ENCODE measurements at places on chromosomes 1 and 21. TPM values are rescaled to one million over a fixed set of nuclear protein-coding genes. Genes with fewer than 3 reads are reported as not detected.

DNA sequence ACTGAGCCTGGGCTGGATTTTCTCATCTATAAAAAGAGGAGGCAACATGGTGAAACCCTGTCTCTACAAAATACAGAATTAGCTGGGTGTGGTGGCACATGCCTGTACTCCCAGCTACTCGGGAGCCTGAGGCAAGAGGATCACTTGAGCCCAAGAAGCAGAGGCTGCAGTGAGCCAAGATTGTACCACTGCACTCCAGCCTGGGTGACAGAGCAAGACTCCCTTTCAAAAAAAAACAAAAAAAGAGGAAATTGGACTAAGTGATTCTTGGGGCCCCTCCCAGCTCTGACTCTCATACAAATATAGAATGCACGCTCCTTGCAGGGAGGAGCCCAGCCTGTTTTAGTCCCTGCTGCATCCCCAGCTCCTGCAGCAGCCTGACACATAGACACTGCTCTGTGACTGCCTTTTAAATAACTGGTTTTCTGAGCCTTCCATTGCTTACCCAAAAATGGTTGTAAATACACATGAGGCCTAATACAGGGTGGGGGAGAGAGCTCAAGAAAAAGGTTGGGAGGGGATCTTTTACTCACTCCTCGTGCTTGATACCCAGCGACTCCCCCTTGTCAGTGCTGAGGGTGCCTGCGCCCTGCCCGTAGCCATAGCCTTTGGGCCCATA is 17.2 kb downstream of the CSRP1 start:
- H3K36me3 ChIP-seq = peaks cover 6% of the 10 kb centered on the region
- H3K4me3 ChIP-seq = no peak overlapping the region
- no peak for DNase-seq
- H3K4me1 ChIP-seq = peaks cover 71% of the 10 kb centered on the region
- H3K27me3 ChIP-seq = no peaks in the 10 kb centered on the region
- H3K27ac ChIP-seq = peak overlapping the region; percentile 91

- no peaks in the 10 kb centered on the region for H3K27me3 ChIP-seq
- peak overlapping the region; percentile 89 for H3K27ac ChIP-seq
- no peak overlapping the region for H3K4me3 ChIP-seq
- H3K36me3 ChIP-seq = no peaks in the 10 kb centered on the region
- DNase-seq = peak; percentile 40
These were observed 75.3 kb upstream of the ARTN start for GRCh38 chr1:43858324-43858723.

Gene TSPAN2
- total RNA-seq = 14.2 TPM

DNA sequence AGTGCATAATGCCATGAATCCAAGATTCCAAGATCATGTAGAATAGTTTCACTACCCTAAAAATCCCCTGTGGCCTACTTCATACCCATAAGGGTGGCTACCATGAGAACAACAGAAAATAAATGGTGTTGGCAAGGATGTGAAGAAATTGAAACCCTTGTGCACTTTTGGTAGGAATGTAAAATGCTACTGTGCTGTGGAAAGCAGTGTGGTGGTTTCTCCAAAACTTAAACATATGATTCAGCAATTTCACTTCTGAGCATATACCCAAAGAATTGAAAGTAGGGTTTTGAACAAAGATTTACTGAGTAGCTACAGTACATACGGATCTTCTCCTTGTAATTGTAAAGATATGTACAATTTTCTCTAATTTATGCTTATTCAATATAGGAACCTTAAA is 16.0 kb downstream of the FNBP1L start:
- no peaks in the 10 kb centered on the region for H3K27me3 ChIP-seq
- peaks cover 4% of the 10 kb centered on the region for H3K4me1 ChIP-seq
- DNase-seq = no peak
- H3K36me3 ChIP-seq = peaks cover 51% of the 10 kb centered on the region

DNA sequence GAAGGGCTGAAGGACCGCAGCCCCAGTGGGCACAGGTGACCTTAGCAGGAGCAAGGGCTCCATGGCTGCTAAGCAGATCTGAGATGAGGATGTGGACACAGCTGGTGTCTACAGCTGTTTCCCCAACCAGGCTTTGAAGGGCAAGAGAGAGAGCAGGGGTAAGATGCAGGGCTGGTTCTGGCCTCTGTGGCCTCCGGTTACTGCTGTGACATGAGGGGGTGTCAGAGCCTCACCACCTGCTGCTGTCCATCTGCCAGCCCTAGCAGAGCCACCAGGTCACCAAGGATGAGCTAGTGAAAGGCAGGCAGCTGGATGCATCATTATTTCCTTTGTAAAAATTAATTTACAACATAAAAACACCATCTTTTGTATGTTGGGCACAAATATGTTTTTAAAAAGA is 33.4 kb downstream of the OBSCN start:
- no peak overlapping the region for H3K27ac ChIP-seq
- DNase-seq = no peak
- peaks cover 92% of the 10 kb centered on the region for H3K36me3 ChIP-seq
- no peaks in the 10 kb centered on the region for H3K27me3 ChIP-seq
- H3K4me3 ChIP-seq = no peak overlapping the region
- H3K4me1 ChIP-seq = no peaks in the 10 kb centered on the region

- no peak overlapping the region for H3K4me3 ChIP-seq
- H3K27me3 ChIP-seq = no peaks in the 10 kb centered on the region
- peaks cover 55% of the 10 kb centered on the region for H3K36me3 ChIP-seq
- H3K4me1 ChIP-seq = no peaks in the 10 kb centered on the region
- DNase-seq = no peak
- no peak overlapping the region for H3K27ac ChIP-seq
These were observed 49.3 kb downstream of the STX6 start for GRCh38 chr1:180973369-180973768.

Gene FAM72C
- total RNA-seq = 2.0 TPM

Gene PLD5
- 4.3 TPM for total RNA-seq

DNA sequence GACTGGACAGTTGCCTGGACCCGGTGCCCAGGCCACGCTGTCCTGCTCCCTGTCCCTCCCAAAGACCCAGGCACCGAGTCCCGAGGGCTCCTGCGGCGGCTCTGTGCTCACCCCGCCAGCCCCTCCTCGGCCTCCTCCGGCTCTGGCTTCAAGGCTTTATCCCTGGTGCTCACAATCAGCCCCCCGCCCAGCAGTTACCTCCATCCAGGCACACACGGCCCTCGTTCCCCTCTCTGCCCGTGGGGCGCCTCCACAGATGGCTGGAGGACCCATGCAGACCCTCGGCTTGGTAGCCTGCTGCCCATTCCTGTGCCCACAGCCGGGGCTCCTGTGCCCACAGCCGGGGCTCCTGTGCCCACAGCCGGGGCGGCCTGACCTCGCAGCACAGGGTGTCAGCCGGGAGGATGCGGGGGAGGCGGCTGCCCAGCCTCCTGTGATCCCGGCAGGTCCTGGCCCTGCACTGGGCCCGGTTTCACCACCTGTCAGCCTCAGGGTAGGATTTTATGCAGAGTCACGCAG is 52.3 kb upstream of the COL18A1 start:
- peaks cover 7% of the 10 kb centered on the region for H3K27me3 ChIP-seq
- DNase-seq = no peak
- H3K4me3 ChIP-seq = no peak overlapping the region
- no peaks in the 10 kb centered on the region for H3K36me3 ChIP-seq
- H3K4me1 ChIP-seq = peaks cover 48% of the 10 kb centered on the region
- H3K27ac ChIP-seq = no peak overlapping the region

GRCh38 chr1:158248771-158249170 is 5.5 kb upstream of the CD1A start:
- H3K27ac ChIP-seq = no peak overlapping the region
- no peaks in the 10 kb centered on the region for H3K36me3 ChIP-seq
- H3K4me3 ChIP-seq = no peak overlapping the region
- DNase-seq = no peak

DNA sequence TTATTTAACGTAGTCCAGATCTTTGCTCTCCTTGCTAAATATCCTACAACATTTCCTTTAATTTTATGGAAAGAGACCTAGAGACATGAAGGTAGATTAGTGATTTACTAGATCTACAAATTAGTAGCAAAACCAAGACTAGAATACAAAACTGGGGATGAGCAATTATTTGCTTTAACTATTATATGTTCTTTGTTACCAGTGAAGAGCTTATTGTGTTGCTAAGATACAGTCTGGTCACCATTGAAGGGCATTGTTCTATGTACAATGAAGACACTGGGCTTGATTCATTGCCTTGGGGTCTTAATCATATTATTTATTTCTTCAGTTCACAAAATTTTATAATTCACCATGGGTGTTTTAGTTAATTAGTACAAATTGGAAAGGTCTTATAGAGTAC is 88.3 kb downstream of the S1PR1 start:
- no peaks in the 10 kb centered on the region for H3K4me1 ChIP-seq
- no peak overlapping the region for H3K4me3 ChIP-seq
- H3K27me3 ChIP-seq = peaks cover 46% of the 10 kb centered on the region
- no peak overlapping the region for H3K27ac ChIP-seq
- no peak for DNase-seq

GRCh38 chr1:3070644-3071564 is 1.9 kb downstream of the PRDM16 start:
- H3K4me3 ChIP-seq = peak overlapping the region; percentile 28
- no peak overlapping the region for H3K27ac ChIP-seq
- H3K4me1 ChIP-seq = peaks cover 9% of the 10 kb centered on the region
- peaks cover 77% of the 10 kb centered on the region for H3K27me3 ChIP-seq
- no peak for DNase-seq

DNA sequence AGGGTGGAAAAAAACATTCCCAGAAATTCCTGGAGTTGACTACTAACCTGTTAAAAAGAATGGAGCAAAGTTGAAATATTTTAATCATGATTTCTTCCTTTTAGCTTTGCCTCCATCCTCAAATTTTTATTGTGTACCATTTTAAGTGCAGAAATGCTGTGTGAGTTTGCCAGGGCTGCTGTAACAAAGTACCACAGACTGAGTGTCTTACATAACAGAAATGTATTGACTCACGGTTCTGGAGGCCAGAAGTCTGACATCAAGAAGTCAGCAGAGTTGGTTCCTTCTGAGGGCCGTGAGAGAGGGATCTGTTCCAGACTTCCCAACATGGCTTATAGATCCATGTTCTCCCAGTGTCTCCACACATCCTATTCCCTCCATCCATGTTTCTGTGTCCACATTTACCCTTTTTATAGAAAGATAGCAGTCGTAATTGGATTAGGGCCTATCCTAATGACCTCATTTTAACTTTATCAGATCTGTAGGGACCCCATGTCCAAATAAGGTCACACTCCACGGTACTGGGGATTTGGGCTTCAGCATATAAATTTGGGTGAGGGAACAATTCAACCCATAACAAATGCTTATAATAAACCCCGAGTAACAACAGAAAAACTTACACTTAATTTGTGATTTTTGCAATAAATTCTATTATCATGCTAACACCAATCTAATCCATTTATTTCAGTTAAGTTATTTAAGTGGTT is 12.7 kb downstream of the SNX7 start:
- H3K4me1 ChIP-seq = peaks cover 6% of the 10 kb centered on the region
- no peak overlapping the region for H3K27ac ChIP-seq
- no peaks in the 10 kb centered on the region for H3K27me3 ChIP-seq
- DNase-seq = no peak
- peaks cover 14% of the 10 kb centered on the region for H3K36me3 ChIP-seq
- no peak overlapping the region for H3K4me3 ChIP-seq

Gene RAB42
- total RNA-seq = 5.1 TPM

DNA sequence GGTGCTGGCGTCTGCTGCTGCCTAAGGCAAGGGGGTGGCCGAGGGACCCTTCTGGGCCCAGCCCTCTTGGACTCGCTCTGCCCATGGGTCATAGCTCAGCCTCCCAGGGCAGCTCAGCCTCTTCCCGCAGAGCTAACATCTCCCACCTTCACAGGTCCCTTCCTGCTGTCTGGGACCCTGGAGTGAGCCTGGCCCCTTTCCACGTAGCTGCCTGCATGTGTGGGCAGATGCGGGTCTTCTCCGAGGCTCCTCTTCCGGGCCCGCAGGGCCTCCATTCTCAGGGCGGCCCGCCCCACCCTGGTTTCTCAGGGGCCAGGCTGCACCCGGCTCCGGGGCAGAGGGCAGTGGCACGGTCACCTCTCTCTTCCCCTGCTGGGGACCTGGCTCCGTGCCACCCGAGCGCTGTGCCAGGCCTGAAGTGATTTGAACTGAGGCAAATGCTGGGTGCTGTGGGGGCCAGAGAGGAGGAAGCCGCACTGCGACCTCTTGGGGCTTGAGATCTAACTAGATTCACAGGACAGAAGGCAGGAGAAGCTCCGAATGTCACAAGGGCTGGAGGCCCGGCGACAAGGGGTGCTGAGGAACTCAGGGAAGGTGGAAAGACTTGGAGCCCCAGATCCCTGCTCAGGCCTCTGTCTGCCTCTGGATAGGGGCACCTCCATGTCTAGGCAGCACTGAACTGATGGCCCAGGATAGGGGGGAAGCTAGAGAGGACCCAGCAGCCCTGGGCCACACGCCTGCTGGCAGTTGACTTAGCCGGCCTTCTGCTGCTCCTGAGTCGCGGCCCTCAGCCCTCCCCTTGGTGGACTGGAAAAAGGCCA is 40.7 kb downstream of the COQ8A start:
- H3K36me3 ChIP-seq = peaks cover under 1% of the 10 kb centered on the region
- H3K4me3 ChIP-seq = no peak overlapping the region

DNA sequence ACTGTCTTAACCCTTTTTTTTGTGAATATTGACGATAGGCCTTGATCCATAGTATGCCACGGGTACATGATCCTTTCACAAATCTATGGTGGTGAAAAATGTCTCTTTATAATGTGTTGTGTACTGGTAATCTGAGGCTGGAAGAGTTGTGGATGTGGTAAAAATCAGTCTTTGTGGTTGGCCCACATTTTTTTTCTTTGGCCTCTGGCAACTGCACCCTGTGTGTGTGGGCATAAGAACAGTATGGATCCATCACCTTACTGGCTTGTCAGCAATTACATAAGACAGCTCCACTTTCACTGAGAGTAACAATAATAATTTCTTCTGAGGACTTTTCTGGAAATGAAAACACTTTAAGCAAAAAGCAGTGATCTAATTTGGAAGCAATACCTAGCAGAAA is 101.6 kb downstream of the GABPA start:
- no peak overlapping the region for H3K4me3 ChIP-seq
- H3K27me3 ChIP-seq = no peaks in the 10 kb centered on the region
- DNase-seq = no peak
- H3K36me3 ChIP-seq = peaks cover 17% of the 10 kb centered on the region
- H3K4me1 ChIP-seq = peaks cover 51% of the 10 kb centered on the region
- peak overlapping the region; percentile 96 for H3K27ac ChIP-seq

GRCh38 chr1:174788981-174789380 is 210.8 kb upstream of the CACYBP start:
- no peak overlapping the region for H3K4me3 ChIP-seq
- no peaks in the 10 kb centered on the region for H3K36me3 ChIP-seq
- no peak overlapping the region for H3K27ac ChIP-seq
- H3K4me1 ChIP-seq = no peaks in the 10 kb centered on the region
- no peaks in the 10 kb centered on the region for H3K27me3 ChIP-seq

Gene MTARC1
- 10.8 TPM for total RNA-seq

GRCh38 chr1:54798206-54798605 is 2.9 kb downstream of the TTC22 start:
- peaks cover 17% of the 10 kb centered on the region for H3K4me1 ChIP-seq
- H3K27me3 ChIP-seq = peaks cover 21% of the 10 kb centered on the region
- no peak overlapping the region for H3K27ac ChIP-seq
- DNase-seq = no peak

GRCh38 chr1:57040811-57041210 is 75.0 kb upstream of the C8B start:
- H3K36me3 ChIP-seq = no peaks in the 10 kb centered on the region
- peaks cover 21% of the 10 kb centered on the region for H3K27me3 ChIP-seq
- no peak overlapping the region for H3K4me3 ChIP-seq
- no peak overlapping the region for H3K27ac ChIP-seq
- no peak for DNase-seq
